ENCODE measurements at places on chromosomes 2 and 18.

DNA sequence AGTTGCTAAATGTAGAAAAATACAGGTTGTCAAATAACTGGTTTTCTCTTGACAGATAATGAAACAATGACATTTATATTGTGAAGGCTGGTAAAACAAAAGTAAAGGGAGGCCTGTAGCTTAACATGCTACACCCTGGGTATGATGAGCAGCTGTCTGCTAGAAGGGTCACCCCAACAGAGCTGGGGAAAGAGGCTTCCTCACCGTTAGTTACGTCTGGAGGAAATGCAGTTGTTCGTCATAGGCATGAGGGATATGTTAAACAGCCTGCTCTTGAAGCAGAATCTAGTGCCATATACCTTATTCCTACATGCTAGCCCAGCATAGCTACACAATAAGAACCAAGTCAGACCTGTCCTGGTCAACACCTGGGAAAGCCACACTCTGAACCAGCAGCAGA is 49.9 kb downstream of the LPIN2 start:
- DNase-seq: peak; percentile 5

DNA sequence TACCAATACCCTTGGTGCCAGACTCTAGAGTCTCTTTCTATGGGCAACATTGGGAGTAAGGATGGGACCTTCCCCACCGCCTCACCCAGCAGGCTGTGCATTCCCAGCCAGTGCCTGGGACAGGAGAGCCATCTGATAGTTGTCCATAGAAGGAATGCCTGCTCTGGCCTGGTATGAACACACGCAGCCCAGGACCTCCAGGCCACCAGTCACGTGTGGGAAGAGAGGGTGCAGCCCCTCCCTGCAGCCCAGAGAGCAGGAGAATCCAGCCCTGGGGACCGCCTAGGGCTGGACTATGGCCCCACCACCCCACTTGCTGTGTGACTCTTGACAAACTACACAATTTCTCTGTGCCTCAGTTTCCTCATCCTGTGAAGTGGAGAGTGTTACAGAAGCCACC is 52.5 kb upstream of the ID2 start:
- no peak for DNase-seq

- DNase-seq: peak; percentile 56
Measured at GRCh38 chr2:164896634-164897355, 55.2 kb upstream of the COBLL1 start.

GRCh38 chr2:128446874-128447537 is 128.3 kb upstream of the HS6ST1 start:
- DNase-seq: no peak

- no peak for DNase-seq
Measured at GRCh38 chr2:65071499-65072180, 15.4 kb downstream of the CEP68 start.

DNA sequence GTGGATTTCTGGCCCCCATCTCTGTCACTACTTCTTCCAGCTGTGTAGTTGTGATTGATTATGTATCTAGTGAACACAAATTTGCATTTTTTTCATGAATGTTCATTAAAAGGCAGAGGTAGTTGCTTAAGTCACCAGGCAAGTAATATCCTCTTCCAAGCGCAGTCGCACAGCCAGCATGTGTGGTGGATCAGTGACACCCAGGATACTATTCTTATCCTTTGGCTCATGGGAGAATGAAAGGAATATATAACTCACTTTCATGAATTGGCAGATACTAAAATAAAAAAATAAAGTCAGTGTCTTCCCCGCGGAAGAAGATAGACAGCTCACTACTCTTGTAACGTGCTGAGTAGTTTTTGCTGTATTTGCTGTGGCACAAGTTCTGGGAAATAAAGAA is 387.8 kb downstream of the CDH7 start:
- no peak for DNase-seq

DNA sequence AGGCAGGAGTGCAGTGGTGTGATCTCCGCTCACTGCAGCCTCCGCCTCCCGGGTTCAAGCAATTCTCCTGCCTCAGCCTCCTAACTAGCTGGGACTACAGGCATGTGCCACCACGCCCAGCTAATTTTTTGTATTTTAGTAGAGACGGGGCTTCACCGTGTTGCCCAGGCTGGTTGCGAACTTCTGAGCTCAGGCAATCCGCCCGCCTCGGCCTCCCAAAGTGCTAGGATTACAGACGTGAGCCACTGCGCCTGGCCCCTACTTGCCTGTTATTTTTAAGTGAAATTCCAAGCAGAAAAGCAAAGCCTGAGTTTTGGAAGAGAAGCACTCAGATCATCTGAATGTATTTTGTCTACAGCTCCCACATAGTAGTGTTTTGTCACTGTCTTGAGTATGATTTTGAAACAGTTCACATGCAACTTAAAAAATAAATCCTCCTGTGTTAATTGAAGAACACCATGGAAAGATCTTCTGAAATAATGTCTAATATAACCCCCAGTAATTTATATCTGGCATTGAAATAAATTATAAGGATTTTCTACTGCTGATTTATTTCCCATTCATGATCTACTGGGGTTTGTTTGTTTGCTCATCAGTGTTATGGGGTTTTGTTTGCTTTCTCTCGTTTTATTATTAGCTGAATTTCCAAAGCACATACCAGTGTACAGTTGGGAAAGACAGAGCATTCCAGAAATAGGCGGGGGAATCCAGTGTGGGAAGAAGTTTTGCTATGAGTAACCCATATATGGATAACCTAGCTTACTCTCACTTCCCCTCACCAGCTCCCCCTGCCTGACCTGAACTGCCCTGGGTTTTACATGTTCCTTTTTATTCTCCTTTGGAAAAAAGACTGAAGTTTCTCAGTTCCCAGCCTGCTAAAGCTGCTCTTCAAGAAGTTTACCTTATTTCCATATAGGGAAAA is 80.1 kb upstream of the MAP3K20 start:
- DNase-seq: peak; percentile 81

- DNase-seq: no peak
Measured at GRCh38 chr2:11568436-11568835, 34.6 kb downstream of the GREB1 start.

- DNase-seq: no peak
Measured at GRCh38 chr18:47250391-47251046, 941 bp downstream of the SKOR2 start.

- DNase-seq: no peak
Measured at GRCh38 chr2:16466133-16466820, 199.4 kb downstream of the CYRIA start.

- no peak for DNase-seq
Measured at GRCh38 chr18:29653671-29654215, 1388.8 kb downstream of the DSC3 start.

DNA sequence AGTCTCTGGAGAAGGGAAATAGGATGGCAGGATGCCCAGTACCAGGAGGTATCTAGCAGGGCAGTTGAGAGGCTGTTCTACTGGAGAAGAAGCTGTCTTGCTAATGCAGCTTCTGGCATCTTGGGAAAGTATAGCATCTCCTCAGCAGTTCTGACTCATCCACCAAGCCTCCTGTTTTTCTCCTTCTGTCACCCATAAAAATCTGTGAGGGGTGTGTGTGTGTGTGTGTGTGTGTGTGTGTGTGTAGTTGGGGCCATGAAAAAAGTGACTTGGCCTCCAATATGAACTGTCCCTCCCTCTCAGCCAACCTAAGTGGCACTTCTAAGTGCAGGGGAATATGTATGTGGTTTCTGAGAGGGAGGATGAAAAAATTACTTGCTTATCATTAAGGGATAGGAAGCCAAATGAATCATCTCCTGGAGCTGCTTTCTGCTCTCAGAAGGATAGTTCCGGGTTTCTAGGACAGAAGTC is 83.9 kb downstream of the CBLN2 start:
- no peak for DNase-seq

DNA sequence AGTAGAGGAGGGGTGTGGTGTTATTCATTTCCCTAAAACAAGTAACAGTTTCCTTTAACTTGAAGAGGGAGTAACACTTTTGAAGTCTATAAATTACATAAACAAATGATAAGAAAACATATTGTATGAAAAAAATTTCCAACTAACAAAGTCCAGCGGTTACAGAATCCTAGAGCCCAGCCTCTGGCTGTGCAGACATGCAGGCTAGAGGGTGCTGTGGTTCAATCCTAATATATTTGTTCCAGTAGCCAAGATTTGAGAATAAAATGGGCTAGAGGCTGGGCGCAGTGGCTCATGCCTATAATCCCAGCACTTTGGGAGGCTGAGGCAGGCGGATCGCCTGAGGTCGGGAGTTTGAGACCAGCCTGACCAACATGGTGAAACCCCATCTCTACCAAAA is 56.9 kb downstream of the WDR75 start:
- no peak for DNase-seq

- DNase-seq: no peak
Measured at GRCh38 chr2:186307871-186308270, 178.2 kb upstream of the ZC3H15 start.

DNA sequence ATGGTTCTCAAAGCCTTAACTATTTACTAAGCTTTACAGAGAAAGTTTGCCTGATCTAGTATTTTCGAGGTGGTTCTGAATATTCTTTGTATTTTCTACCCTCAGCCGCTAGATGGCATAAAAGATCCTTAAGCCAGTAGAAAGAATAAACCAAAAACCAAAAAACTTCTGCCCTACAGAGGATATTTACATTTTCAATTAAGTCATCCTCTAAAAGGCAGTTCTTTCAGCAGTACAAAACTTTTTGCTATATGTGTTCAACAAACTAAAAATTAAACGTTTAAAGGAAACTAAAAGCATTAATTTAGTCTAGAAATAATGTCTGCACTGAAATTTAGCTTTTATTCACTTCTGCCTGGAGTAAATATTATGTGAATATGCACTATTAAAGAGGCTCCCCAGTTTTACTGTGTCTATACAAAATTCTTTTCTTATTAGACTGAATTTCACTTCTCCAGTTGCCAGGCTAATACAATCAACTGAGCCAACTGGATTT is 297.5 kb downstream of the PIEZO2 start:
- DNase-seq: peak; percentile 30

DNA sequence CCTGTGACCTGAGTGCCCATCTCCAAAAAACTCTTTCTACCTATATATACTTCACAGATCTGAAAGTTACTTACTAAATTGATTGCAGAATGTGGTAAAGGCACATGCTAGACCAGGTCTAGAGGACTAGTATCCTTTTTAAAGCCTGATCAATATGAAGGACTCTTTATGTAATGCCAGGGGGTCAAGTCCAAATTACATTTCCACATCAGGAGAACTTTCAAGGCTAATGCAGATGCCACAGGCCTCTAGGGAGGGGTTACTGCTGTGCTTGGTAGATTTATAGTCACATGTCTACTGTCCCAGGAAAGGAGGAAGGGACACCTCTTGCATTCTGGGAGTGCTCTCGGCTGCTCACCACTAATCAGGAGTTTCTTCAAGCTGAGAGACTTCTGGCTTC is 118.4 kb upstream of the NOSTRIN start:
- DNase-seq: no peak

DNA sequence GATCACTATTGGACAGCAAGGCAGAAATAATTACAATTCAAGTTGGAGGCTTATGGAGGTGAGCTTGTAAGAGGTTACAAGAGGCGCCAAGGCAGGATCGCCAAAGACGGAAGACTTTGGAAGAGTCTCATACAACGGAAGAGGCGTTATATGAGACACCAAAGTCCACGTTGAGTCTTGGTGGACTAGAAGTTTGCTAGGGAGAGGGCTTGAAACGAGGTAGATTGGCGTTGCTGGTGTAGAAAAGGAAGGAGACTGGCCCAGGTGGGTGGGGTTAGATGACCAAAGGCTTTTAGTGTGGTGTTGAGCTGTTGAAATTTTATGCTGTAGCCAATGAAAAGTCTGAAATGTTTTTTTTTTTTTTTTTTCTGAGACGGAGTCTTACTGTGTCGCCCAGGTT is 1.4 kb downstream of the MSH2 start:
- no peak for DNase-seq

DNA sequence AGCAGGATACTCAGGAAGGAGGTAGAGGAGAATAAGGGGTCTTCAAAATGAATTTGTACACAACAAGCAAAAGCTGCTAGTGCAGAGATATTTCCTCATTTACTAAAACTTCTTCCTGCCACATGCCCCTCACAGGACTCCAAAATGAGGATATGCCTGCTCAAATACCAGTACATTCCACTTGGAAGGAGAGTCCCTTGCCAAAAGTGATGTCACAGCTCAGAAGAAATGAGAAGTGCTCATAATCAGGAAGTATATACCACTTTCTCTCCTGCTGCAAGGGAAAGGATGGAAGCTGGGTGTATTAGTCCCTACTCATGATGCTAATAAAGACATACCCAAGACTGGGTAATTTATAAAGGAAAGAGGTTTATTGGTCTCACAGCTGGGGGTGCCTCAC is 87.7 kb upstream of the FSHR start:
- no peak for DNase-seq

DNA sequence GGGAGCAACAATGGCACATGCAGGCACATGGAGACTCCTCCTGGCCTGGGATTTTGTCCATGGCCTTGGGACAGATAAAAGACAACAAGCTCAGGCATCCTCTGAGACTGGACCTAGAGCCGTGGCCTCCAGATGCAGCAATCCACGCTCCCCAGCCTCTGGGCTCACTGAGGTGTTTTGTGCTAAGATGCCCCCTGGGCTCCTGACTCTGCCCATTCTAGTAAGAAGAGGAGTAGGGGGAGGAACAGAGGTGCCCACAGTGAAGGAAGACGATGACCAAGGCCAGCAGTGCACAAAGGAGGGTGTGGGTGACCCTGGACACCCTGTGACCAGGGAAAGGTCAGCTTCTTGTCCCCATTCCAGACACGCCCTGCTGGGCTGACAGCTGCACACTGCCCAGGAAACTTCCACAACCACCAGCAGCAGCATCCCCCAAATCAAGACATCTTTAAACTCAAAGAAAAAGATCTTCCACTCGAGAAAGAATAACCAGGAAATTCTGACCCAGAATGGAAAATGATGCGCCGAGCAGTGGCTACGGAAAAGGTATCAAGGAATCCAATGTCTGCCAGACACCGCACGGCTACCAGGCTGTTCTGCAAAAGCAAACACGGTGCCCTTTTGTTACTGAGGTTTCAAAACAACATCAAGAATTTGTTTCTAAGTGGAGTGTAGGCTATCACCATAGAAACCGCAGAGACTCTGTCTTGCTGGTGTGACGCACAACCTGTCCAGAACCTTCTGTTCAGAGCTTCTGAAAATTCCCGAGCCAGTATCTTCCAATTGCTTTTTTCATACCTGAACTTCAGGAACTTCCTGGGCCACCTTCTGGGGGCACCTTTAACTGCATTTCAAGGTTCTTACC is 65.5 kb downstream of the ZNF516 start:
- no peak for DNase-seq

GRCh38 chr2:12826781-12827180 is 110.0 kb downstream of the TRIB2 start:
- no peak for DNase-seq
